ENCODE measurements at places on chromosomes 3 and 15.

- no peak for DNase-seq
Observed at GRCh38 chr3:40961104-40961857, 238.0 kb upstream of the CTNNB1 start.

DNA sequence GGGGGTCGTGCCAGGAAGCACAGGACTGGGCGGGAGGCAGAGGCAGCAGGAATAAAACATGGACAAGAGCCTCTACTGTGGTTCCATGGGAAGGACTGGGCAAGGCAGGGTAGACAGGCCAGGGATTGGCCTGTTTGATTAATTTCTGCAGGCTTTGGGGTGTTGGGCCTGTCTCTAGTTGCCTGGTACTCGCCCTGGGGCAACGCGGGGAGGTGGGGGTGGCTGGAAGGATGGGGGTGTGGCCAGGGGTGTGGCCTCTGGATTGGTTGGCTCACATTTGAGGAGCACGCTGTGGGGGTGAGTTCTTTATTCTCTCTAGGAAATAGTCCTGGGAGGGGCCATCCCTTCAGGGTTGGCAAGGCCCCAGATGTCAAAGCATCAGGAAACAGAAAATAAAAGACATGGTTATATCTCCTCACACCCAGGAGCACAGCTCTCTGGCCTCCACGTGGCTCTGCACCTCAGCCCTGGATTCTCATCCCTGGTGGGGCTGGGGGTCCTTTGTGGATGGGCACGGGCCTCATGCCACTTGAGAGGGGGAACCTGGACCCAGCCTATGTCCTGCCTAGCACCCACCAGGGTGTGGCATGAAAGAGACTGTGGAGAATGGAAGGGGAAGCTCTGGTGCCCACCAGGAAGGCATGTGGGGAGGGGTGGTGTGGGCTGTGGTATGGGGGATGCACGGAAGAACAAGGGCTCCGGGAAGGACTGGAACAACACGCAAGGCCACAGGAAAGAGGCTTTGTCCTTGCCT, 223.0 kb upstream of the LYSMD4 start:
- DNase-seq: no peak

DNA sequence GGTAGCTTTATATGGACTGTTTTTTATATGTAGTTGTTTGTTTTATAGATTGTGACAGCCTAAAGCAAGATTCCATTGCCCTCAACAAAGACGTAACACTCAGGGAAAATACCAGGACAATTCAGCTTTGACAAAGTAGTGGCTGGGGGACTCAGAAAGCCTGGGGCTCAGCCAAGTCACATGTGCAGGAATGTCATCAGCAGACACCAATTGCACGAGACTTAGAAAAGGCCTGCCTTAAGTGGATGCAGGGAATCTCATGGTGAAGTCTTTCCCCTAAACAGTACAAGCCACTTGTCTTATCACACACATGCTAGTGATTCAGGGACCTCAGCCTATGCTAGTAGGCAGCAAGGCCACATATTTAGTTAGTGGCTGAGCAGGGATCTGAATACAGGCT, 381.8 kb upstream of the THBS1 start:
- DNase-seq: no peak

GRCh38 chr15:78065284-78065872, 12.1 kb downstream of the TBC1D2B start:
- no peak for DNase-seq

- no peak for DNase-seq
Observed at GRCh38 chr15:61906961-61907752, 153.1 kb downstream of the VPS13C start.

DNA sequence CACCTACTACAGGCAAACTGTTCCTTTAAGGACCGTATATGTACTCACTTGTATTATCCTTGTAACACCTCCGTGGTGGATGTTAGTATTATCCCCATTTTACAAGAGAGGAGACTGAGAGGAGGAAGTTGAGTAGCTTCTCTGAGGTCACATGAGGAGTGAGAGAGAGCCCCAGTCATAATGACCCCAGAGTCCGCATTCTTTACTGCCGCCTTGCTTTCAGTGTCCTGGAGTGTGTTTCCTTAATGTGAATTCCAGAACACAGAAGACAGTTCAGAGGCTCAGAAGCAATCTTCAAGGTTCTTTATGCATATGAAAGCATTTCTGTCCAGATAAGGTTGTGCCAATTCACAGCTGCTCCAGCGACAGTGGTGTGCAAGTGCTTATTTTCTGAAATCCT, 199.2 kb downstream of the CACNA2D3 start:
- DNase-seq: no peak

- no peak for DNase-seq
Observed at GRCh38 chr3:42690191-42690590, 4.9 kb downstream of the KLHL40 start.

- DNase-seq: no peak
Observed at GRCh38 chr3:153853163-153853562, 268.0 kb upstream of the ARHGEF26 start.

GRCh38 chr3:58573640-58574039, 3.6 kb downstream of the FAM107A start:
- no peak for DNase-seq

DNA sequence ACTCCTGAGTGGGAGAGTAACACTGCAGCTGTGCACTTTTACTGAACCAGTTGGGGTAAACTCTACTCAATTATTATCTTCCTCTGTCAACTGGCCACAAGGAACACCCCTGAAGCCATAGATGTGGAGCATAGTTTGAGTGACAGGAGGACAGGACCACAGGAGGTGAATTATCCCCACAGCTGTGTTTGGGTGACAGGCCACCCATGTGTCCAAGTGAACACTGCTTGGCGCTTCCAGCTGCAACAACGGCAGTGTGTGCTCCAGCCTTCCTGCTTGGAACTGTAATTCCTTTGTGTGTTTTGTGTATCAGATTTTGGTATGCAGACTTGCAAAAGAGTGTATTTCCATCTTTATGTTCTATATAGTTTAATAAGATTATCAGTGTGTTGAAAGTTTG, 20.2 kb upstream of the TSPAN3 start:
- DNase-seq: no peak

GRCh38 chr15:30896211-30896606, 7.5 kb upstream of the FAN1 start:
- no peak for DNase-seq

- DNase-seq: no peak
Observed at GRCh38 chr3:118269537-118270125, 765.0 kb downstream of the IGSF11 start.

GRCh38 chr15:99158626-99159412, 53.9 kb downstream of the SYNM start:
- no peak for DNase-seq

DNA sequence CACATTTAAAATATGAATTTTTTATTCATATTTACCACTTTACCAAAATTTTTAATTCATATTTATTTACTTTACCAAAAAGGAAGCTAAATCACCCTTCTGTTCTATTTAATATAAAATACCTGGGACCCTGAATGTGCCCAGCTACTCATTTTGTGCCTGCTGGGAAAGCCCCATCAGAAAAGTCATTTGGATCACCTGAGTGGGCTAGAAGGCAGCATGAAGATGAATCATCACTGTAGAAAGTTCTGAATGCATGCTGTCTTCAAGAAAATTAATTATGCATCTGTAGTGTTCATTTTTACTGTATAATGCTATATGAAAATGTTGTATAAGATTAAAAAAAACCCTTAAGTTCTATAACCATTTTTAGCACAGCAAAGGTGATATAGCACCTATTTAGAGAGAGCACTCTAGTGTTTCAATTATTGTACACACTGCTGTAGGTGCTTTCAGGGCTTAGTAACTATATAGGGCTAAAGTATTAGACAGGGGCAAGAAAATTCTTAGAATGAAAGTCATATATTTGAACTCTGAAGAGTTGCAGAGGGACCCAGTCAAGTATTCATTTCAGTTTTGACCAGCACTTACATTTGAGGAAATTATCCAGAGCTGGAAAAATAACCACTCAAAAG, 175.1 kb downstream of the NFKBIZ start:
- DNase-seq: no peak

DNA sequence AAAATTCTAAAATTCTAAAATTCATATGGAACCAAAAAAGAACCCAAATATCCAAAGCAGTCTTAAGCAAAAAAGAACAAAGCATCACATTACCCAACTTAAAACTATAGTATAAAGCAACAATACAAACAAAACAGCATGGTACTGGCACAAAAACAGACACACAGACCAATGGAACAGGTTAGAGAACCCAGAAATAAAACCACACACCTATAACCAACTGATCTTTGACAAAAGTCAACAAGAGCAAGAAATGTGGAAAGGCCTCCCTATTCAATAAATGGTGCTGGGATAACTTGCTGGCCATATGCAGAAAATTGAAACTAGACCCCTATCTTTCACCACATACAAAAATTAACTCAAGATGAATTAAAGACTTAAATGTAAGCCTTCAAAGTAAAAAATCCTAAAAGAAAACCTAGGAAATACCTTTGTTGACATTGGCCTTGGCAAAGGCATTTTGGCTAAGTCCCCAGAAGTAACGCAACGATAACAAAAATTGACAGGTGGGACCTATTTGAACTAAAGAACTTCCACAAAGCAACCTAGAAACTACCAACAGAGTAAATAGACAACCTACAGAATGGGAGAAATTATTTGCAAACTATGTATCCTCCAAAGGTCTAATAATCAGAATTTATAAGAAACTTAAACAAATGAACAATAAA, 56.9 kb downstream of the TTBK2 start:
- no peak for DNase-seq

DNA sequence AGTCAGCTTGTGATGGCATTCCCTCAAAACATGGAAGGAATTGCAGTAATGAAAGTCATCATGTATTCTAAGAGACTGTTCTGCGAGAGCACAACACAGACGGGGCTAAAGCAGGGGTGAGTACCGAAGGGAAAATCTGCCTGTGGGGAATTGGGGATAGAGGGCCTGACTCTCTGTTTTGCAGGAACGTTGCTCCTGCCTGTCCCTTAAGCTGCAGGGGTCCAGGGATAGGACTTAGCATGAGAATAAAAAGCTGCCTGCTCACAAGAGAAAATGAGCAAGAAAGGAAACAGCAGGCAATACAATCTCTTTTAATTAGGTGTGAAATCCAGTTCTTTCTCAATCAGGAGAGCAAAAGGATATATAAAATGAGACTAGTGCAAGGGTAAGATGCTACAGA, 62.2 kb downstream of the TIGIT start:
- no peak for DNase-seq

DNA sequence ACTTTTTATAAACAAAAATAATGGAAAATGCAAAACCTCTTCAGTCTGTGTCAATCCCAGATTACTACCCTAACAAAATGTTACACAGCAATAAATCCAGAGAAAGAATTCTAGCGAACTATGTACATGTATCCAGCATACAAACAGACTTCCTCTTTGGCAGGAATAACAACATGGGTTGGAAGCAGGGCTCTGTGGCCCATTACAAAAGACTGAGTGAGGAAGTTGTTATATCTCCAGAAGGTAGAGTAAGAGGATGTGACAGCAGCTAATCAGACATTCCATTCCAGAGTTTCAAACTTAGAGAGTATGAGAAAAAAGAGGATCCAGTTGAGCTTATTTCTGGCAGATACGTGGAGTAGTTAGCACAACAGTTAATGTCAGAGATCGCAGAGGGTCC, 294.0 kb upstream of the PLSCR5 start:
- DNase-seq: no peak

- no peak for DNase-seq
Observed at GRCh38 chr3:31407665-31408064, 125.1 kb upstream of the STT3B start.

GRCh38 chr15:74892931-74893330, 3.1 kb downstream of the MPI start:
- DNase-seq: no peak

GRCh38 chr3:27669591-27669990, 52.5 kb downstream of the EOMES start:
- no peak for DNase-seq

DNA sequence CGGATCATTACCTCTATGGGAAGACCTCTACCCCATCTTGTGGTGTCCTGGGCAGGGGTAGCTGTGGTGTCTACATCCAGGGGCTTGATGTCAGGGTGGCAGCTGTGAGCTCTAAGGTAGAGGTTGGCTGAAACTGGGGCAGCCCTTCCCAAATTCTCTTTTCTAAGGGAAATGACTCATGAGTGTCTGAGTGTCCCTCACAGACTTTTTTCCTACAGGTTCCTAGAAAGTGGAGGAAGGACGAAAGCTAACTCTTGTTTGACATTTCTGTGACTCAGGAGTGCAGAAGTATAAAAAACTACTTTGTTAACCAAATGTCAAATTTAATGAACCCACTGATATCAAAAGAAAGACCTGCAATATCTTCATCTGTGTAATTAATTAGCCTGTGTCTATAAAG, 481.5 kb downstream of the PDCD6IP start:
- DNase-seq: no peak

- no peak for DNase-seq
Observed at GRCh38 chr3:106560451-106560966, 691.7 kb upstream of the CBLB start.

All from T follicular helper cell (primary cell).